H1 (cell line): ENCODE measurements at places on chromosomes 12 and 14. TPM values are rescaled to one million over a fixed set of nuclear protein-coding genes. Genes with fewer than 3 reads are reported as not detected.

GRCh38 chr14:20935303-20935984 is 19.8 kb upstream of the RNASE2 start:
- H3K27me3 ChIP-seq, result no peaks in the 10 kb centered on the region
- no peaks in the 10 kb centered on the region for H3K36me3 ChIP-seq
- DNase-seq, result no peak
- H3K4me1 ChIP-seq, result no peaks in the 10 kb centered on the region

Gene PRH2
- polyA plus RNA-seq, result 0.16 TPM in 1 of 2 replicates, not detected in the other

Gene CLEC4C
- polyA plus RNA-seq, result 0.13 TPM in 1 of 2 replicates, not detected in the other

Gene USP44
- polyA plus RNA-seq, result 88.6 and 129 TPM in 2 replicates

GRCh38 chr12:97907504-97907903 is 444.9 kb downstream of the RMST start:
- no peak overlapping the region for H3K27ac ChIP-seq
- no peak overlapping the region for H3K4me3 ChIP-seq

Gene SLCO1B1
- polyA plus RNA-seq, result not detected in 2 replicates

- H3K27ac ChIP-seq, result no peak overlapping the region
- DNase-seq, result no peak
- H3K27me3 ChIP-seq, result no peaks in the 10 kb centered on the region
- H3K4me3 ChIP-seq, result no peak overlapping the region
- H3K36me3 ChIP-seq, result no peaks in the 10 kb centered on the region
These were observed 3.5 kb upstream of the FOXN3 start for GRCh38 chr14:89420502-89420901.

Gene PRB2
- polyA plus RNA-seq, result not detected in 2 replicates

Gene BBOF1
- polyA plus RNA-seq, result 0.13 and 0.26 TPM in 2 replicates
